ENCODE measurements at places on chromosomes 1 and 21. TPM values are rescaled to one million over a fixed set of nuclear protein-coding genes. Genes with fewer than 3 reads are reported as not detected.

The ASCL5 gene
- total RNA-seq: 0.29 TPM

The AMY1C gene
- 8.7 TPM for total RNA-seq

GRCh38 chr1:235423214-235423652 is 56.0 kb downstream of the TBCE start:
- no peaks in the 10 kb centered on the region for H3K4me1 ChIP-seq
- H3K27me3 ChIP-seq: no peaks in the 10 kb centered on the region
- H3K4me3 ChIP-seq: no peak overlapping the region
- H3K36me3 ChIP-seq: peaks cover 14% of the 10 kb centered on the region
- no peak overlapping the region for H3K27ac ChIP-seq

DNA sequence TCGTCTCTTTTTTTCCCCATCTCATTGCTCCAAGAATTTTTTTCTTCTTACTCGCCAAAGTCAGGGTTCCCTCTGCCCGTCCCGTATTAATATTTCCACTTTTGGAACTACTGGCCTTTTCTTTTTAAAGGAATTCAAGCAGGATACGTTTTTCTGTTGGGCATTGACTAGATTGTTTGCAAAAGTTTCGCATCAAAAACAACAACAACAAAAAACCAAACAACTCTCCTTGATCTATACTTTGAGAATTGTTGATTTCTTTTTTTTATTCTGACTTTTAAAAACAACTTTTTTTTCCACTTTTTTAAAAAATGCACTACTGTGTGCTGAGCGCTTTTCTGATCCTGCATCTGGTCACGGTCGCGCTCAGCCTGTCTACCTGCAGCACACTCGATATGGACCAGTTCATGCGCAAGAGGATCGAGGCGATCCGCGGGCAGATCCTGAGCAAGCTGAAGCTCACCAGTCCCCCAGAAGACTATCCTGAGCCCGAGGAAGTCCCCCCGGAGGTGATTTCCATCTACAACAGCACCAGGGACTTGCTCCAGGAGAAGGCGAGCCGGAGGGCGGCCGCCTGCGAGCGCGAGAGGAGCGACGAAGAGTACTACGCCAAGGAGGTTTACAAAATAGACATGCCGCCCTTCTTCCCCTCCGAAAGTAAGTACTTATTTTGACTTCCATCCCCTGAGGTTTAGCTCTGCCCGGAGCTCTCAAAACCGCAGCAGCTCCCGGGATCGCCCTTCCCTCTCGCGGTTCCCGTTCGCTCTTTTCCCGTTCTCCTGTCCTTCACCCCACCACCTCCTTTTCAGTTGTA is 1.5 kb downstream of the TGFB2 start:
- H3K4me3 ChIP-seq: peak overlapping the region; percentile 70
- no peaks in the 10 kb centered on the region for H3K36me3 ChIP-seq
- peaks cover 12% of the 10 kb centered on the region for H3K4me1 ChIP-seq
- H3K27ac ChIP-seq: peak overlapping the region; percentile 73

DNA sequence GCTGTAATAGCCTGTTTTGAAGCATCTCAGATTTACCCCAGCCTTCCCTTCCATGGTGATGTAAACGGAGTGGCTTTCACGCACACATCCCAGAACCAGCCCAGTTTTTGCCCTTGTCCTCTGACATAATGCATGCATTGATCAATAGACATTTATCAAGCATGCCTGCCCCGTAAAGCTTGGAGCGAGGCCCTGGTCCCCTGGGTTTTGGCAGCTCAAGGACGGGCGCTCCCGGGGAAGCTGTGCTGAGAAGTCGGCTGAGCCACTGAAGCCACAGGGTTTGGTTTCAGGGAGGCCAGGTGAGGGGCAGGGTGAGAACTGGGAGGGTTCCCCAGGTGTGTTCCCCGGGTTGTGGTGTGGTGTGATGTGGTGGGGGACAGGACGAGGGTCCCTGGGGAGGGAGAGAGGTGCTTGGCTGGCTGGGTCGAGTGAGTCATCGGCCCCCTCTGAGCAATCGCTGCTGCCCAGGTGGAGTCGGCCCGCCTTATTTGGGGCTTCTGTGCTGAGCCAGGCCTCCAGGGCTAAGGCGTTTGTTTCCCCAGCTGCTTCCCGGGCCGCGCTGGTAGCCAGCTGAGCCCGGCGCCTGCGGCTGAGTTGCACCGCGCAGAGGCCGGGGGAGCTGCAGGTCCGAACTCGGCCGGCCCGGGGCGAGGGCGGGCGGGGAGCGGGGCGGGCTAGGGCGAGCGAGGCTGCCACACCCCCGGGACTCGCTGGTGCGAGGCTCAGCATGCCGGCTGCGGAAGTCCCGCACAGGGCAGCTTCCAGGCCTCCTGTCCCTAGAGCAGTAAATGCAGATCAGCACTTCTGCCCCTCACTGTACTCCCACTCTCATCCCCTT is 23.6 kb downstream of the ATP2B4 start:
- peak; percentile 82 for DNase-seq

The HCRTR1 gene
- not detected for total RNA-seq

- H3K27me3 ChIP-seq: no peaks in the 10 kb centered on the region
- H3K36me3 ChIP-seq: peaks cover 4% of the 10 kb centered on the region
- H3K4me1 ChIP-seq: peaks cover 27% of the 10 kb centered on the region
- no peak overlapping the region for H3K27ac ChIP-seq
- DNase-seq: no peak
Measured at GRCh38 chr1:9167638-9168037, 38.7 kb upstream of the GPR157 start.

GRCh38 chr1:226772446-226773139 is 33.5 kb upstream of the ITPKB start:
- no peak overlapping the region for H3K27ac ChIP-seq
- DNase-seq: no peak
- no peaks in the 10 kb centered on the region for H3K4me1 ChIP-seq
- no peak overlapping the region for H3K4me3 ChIP-seq
- H3K36me3 ChIP-seq: no peaks in the 10 kb centered on the region

GRCh38 chr1:9228609-9229008 is 6.0 kb upstream of the H6PD start:
- H3K36me3 ChIP-seq: no peaks in the 10 kb centered on the region
- peaks cover 7% of the 10 kb centered on the region for H3K4me1 ChIP-seq
- H3K27ac ChIP-seq: no peak overlapping the region
- no peaks in the 10 kb centered on the region for H3K27me3 ChIP-seq
